ENCODE measurements at places on chromosomes 12 and 14.
A peak's percentile ranks its signal among the peaks of the same experiment; 100 is the strongest.

DNA sequence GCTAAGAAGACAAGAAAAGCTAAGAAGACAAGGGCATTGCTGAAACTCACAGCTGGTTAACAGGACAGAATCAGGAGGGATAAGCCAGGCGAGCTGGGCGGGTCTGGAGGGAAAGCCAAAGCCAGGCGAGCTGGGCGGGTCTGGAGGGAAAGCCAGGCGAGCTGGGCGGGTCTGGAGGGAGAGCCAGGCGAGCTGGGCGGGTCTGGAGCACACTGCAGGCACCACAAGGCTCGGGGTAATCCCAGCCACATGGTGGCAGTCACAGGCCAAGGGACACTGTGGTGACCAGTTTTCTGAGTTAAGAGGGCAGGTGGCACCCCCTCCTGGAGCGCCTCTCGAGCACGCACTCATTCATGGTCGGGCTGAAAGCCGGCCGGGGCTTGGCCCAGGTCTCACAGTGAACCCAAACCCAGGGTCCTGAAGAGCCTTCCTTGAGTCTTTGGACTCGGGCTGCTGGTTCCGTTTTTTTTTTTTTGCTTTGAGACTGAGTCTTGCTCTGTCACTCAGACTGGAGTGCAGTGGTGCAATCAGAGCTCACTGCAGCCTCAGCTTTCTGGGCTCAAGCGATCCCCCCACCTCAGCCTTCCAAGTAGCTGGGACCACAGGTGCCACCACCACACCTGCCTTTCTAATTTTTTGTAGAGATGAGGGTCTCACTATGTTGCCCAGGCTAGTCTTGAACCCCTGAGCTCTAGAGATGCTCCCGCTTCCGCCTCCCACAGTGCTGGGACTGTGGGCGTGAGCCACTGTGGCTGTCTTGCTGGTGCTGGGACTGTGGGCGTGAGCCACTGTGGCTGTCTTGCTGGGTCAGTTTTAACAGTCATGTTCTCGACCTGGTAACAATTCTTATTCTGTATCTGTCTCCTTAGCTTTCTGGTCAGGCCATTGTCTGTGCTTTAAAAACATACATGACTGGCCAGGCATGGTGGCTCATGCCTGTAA lies 40.2 kb downstream of the HSP90AA1 start:
- no peak for DNase-seq

DNA sequence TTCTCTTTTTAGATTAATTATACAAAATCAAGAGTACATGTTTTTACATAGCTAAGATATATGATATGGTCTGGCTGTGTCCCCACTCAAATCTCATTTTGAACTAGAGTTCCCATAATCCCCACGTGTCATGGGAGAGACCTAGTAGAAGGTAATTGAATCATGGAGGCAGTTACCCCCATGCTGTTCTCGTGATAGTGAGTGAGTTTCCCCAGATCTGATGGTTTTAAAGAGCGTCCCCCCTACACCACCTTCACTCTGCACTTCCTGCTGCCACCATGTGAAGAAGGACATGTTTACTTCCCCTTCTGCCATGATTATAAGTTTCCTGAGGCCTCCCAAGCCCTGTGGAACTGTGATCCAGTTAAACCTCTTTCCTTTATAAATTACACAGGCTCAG lies 21.4 kb upstream of the DRAM1 start:
- no peak for DNase-seq

- DNase-seq = no peak
Observed at GRCh38 chr12:130142736-130143135, 19.5 kb upstream of the FZD10 start.

- DNase-seq = no peak
Observed at GRCh38 chr14:44565968-44566367, 58.9 kb upstream of the FSCB start.

- DNase-seq = no peak
Observed at GRCh38 chr14:46230540-46230939, 421.0 kb downstream of the RPL10L start.

DNA sequence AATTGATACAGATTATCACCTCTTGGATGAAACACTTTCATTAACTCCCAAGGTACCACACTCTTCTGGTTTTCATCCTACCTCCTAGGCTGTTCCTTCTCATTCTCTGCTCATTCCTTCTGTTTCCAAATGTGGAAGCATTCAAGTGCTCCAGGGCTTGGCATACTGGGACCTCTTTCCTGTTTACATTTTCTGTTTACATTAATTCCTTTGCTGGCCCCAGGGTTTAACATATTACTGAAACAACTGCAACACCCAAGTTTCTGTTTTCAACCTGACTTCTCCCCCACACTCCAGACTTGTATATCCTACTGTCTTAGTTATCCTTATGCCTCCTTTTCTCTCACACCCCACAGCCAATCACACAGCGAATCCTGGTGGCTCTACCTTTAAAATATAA lies 386.3 kb upstream of the GARIN6 start:
- no peak for DNase-seq

GRCh38 chr14:56331592-56332216 lies 213.5 kb downstream of the PELI2 start:
- DNase-seq = no peak

GRCh38 chr14:74249433-74250375 lies 10.5 kb downstream of the VSX2 start:
- DNase-seq = no peak

GRCh38 chr12:119011231-119011630 lies 29.9 kb downstream of the SRRM4 start:
- DNase-seq = no peak

- DNase-seq = no peak
Observed at GRCh38 chr12:130960058-130960457, 6.4 kb downstream of the ADGRD1 start.

DNA sequence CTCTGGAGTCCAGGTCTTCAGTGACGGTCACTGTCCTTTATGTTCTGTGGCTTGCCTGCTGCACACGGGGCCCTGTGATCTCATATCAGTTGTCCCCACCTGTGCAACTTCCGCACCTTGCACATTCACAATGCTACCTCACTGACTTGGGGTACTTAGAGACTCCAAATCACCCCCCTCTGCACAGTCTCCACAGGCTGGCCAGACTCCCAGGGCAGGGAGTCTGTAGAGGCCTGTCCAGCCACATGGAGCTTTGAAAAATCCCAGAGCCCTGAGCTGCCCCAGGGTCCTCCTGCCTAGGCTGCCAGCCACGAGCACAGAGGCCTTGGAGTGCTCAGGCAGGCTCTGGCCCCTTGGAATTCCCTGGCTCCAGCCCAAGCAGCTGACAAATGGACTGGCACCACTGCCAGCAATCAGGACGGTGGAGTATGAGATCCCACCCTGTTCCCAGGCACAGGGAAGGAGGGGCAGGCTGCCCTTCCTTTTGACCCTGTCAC lies 26.4 kb downstream of the CMKLR1 start:
- DNase-seq = no peak

GRCh38 chr12:69055706-69056105 lies 122.7 kb upstream of the CPM start:
- DNase-seq = no peak

DNA sequence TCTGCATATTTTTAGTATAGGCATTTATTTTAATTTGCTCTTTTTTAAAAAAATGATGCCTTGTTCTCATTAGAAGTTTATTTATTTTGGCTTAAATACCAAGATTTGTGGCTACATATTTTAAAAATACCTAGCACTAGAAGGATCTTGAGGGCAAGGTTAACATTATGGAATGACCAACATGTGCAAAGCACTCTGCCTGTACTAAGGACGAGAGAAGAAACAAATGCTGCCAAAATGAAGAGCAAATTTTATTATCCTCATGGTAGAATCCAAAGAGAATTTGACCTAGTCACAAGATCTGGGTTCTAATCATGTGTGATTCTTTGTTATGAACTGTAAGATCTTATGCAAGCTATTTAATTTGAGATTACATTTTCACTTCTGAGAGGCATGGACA lies 2.8 kb downstream of the CAND1 start:
- DNase-seq = no peak

DNA sequence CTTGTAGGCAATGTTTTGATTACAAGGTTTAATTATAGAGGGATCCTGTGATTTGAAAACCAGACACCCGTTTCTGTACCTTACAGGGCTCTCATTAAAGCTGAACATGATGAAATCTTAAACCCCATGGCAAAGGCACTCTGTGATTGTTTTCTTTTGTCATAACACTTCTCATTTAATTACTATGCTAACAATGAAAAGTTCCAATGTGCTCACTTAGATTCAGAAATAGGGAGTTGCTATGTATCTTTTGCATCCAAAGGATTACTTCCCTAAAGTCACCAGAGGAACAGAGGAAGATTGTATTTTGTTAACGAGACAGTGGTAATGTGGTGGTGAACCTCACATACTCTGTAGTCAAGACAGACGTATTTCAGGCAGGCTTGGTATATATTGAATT lies 81.5 kb upstream of the MYF6 start:
- no peak for DNase-seq

GRCh38 chr12:51729331-51729730 lies 119.2 kb downstream of the FIGNL2 start:
- no peak for DNase-seq

DNA sequence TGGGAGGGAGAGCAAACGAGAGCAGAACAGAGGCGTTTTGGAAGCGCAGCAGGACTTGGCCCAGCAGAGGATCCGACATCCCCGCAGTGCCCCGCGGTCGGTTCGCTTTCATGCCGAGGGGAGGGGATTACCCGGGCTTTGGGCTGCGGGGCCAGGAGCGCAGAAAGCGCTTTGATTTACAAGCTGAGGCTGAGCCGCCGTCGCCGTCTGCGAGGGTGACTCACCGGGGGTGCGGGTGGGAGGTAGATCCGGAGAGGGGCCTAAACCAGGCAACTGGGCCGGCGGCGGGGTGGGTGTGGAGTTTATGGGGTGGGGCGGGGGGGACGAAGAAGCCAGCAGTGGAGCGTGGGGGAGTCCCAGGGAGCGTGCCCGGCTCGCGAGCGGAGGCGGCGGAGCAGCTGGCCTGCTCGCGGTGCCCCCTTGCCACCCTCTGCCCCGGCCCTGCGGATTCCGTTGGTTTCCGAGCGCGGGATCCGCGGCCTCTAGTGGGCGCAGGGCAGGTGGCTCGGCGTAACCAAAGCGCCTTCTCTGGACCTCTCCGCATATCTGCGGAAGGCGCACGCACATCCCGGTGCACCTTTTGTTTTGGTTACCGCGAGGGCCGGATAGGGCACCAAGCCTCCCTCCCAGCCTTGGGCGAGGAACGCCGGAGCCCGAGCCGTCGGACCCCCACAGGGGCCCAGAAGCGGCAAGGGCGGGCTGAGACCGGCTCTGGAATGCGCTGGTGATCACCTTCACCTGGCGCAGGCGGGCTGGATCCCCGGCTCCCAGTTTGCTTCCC lies 2.6 kb downstream of the SIX4 start:
- DNase-seq = peak; percentile 23

GRCh38 chr14:90760591-90761316 lies 55.5 kb downstream of the TTC7B start:
- no peak for DNase-seq

DNA sequence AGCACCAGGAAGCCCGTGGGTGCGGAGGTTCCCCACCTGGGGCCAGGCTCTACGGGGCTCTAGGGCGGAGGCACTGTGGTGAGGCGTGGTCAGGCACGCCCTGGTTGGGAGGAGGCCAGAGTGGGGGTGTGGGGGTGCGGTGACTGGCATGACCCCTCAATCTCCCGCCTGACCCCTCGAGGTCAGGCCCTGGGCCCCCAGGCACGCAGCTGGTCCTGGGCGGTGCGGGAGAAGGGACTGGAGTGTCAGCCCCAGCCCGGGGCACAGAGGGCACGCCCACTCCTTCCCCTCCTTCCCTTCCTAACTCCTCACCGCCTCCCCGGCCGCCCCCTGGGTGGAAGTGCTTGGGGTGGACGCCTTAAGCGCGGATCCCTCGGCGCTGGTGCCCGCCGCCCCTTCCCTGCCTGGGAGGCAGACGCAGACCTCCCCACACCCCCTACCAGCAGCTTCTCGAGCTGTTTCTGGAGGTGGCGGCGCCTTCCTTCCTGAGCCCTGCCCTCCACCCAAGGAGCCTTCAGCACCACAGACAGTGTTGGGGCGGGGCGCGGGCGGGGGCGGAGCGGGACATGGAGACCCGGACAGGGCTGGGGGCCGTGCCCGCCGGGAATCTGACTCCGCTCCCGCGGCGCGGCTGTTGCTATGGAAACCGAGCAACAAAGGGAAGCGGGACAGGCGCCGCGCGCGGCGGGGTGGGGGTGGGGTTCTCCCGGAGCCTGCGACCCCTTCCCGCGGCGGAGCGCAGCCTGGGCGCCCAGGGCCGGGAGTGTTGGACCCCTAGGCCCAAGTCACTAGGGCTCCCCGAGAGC lies 741 bp upstream of the CRIP2 start:
- peak; percentile 27 for DNase-seq

DNA sequence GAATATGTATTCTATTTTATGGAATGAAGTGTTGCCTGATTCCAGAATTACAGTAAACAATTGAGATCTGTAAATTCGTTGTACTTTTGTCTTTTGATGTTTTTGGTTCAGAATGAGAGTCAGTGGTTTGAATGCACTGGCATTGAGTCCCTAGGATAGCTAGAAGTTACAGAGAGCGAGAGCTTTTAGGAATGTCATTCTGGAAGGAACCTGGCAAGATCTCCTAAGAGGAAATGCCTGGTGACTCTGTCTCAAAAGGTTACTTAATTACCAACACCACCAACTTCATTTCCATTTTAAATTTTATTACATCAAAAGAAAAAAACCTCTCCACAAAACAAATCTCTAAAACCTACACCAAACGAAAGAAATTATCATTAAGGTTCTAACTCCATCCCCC lies 6.0 kb upstream of the CEBPE start:
- no peak for DNase-seq

- no peak for DNase-seq
Observed at GRCh38 chr12:124082012-124082411, 109.0 kb downstream of the ZNF664 start.

DNA sequence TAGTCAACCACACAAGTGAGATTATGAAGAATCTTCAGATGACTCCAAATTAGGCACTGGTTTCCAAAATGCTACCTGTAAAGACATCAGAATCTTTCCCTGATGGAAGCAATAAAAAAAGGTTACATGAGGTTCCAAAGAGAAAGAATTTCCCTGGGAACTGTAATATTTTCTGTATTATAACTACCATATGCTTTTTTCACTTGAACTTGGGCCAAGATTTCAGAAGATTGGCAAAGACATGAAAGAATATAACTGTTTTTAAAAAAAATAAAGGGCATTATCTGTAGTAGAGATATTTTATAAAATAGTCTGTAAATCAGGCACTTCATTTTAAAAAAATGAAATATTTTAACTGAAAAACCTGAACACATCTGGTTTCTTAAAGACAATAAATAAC lies 12.9 kb downstream of the HECTD1 start:
- no peak for DNase-seq

GRCh38 chr12:58288190-58288589 lies 346.8 kb downstream of the ATP23 start:
- no peak for DNase-seq

- DNase-seq = no peak
Observed at GRCh38 chr12:52175371-52176350, 16.2 kb downstream of the KRT80 start.

GRCh38 chr14:77086951-77087350 lies 11.1 kb upstream of the CIPC start:
- DNase-seq = no peak
